ENCODE measurements at places on chromosomes 11 and 22.

DNA sequence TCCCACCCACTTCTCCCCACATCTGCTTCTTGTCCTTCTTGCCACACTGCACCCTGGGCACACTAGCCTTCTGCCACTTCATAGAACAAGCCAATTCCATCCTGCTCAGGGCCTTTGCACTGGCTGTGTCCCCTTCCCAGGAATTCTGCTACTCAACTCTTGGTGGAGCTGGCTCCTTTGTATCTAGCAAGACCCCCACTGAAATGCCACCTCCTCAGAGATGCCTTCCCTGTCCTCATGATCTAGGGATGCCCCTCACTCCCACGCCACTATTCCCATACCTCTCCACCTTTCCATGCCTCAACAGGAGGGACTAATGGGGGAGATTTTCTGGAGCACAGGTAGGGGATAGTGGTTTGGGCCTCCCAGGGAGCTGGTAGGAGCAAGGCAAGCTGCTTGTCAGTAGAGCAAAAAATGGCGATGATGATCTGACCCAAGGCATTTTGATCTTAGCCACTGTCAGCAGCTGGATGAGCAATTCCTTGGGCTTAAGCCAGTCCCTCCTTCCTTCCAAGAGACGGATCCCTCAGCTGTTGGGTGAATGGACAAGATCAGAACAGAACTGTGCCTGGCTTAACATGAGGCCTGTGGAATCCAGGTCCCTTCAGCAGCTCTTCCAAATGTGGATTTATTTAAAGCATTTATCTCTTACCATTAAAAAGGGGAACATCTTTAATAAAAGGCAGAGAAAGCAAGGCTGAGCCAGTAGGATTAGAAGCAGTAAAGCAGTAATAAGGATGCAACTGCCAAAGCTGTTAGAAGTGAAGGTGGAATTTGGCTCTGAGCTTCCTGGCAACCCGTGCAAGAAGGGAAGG lies 4.0 kb upstream of the PRDM11 start:
- no peak for DNase-seq

DNA sequence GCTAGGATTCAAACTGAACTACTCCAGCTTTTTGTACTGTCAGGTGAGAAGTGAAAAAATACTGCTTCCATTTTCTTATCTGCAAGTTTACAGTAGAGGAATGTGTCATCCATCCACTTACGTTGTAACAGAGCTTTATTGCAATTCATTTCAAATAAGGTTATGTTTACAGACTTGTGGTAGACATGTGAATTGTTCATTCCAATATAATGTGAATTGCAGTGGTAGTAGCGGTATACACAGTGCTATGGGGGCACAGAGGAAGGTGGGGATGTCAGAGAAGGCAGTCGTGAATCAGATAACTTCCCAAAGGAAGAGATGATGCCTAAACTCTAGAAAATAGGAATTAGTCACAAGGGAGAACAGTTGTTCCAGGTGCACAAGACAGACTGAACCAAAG lies 42.5 kb downstream of the CEP57 start:
- DNase-seq = no peak

DNA sequence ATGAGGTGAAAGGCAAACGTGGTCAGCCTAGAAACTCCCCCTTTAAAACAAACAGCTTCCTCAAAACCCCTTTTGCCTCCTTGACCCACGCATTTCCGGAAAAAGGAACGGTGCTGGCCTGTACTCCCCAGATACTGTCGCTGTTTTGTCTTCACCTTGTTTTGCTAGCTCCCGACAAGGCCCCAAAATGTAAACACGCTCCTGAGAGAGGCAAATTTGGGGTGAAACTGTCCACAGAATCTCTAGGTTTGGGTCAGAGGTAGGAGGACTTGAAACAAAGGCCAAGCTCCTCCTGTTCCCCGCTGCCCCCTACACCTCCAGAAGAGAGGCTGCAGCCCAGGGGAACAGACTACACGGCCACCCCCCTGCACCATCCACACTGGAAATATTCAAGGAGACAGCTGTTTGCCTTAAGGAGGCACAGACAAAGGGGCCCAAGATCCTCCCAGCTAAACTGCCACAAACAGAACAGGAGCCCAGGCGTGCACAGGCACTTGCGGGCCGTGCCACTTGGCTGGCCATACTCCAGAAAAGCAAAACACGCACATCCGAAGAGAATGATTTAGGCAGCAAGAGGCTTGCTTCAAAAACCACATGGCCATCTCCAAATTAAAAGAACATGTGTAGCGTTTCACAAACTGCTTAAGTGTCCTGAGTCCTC lies 160.5 kb upstream of the GRK3 start:
- no peak for DNase-seq

DNA sequence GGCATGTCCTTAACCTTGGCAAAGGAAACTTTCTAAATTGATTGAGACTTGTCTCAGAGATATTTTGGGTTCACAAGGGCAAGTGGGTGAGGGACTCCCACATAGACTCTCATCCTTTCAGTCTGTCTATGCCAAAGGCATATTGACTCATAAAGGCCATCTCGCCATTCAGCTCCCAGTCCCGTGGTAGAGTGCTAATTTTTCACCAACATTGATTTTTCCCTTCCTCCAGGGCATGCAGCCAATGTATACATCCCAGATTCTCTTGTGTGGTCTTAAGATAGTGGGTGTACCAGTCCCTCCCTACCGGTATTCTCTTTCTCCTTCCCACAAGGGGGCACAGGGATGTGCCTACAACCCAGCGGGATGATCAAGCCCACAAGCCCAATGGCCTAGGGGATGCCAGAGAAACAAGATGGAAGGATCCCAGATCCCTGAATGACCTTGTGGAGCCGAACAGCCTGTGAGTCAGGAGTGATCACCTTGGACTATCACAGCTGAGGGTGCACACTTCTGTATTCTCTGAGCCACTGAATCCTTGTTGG lies 7.9 kb downstream of the C11orf96 start:
- DNase-seq = no peak

- no peak for DNase-seq
Observed at GRCh38 chr11:103055221-103055890, 36.6 kb downstream of the DCUN1D5 start.

DNA sequence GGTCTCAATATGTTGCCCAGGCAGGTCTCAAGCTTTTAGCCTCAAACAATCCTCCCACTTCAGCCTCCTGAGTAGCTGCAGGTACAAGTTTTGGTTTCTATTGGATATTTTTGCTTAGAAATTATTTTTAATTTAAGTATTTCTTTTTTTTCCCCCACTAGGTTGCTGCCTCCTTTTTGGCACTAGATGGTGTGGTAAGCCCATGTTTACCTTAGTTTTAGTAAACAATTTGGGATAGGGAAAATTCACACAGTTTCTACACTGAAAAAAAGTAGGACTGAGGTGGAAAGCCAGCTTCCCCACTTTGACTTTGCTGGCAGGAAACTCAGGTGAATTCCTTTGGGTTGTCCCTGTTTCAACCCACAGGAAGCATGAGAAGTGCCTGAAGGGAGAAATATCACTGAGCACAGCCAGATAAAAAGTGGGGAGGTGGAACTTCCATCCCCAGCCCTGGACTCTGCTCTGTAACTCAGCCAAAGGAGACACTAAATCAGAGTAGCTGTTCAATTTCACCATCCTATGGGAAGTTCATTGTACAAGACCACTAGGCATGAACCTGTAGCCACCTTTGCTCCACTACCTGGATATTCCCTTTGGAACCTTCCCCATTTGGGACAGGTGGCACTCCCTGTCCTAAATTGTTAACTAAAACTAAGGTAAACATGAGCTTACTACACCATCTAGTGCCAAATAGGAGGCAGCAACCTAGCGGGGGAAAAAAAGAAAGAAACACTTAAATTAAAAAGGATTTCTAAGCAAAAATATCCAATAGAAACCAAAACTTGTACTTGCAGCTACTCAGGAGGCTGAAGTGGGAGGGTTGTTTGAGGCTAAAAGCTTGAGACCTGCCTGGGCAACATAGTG lies 154.4 kb upstream of the FAT3 start:
- DNase-seq = no peak

DNA sequence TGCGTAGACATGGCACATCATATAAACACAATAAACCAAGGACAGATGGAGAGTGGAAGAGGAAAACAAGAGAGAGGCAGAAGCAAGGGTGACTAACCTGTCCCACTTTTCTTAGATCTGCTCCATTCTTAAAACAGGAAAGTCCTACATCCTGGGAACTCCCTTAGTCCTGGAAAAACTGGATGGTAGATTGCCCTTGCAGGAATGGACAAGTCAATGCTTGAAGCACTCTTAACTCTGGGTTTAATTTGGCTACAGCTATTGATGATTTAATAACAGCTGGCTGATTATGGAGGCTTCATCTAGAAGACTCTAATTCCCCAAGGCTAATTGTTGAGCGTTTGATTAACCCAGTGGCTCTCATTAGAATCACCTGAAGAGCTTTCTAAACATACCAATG lies 258.8 kb downstream of the MIAT start:
- DNase-seq = no peak

- DNase-seq = no peak
Observed at GRCh38 chr11:22192642-22193347, at the start of gene ANO5. Gene ANO5, plus strand, starts transcription at chr11:22193085. Its CDS starts 408 bp downstream, at chr11:22193493.

DNA sequence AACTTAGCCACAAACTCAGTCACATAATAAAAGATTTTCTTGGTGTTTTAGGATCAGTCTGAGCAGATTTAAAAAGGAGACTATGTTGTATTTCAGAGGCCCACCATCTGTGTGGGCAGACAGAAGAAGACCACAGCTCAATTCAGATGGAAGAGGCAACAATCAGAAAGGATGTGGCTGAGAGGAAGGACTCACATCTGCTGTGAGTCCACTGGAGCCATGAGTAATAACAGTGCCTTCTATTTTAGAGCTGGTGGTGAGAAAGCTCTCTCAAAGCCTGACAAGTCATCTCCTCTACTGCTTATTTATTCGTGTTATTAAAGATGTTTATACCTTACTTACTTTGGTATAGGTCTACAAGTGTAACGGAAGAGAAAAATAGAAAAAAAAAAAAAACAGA lies 357.2 kb downstream of the OPCML start:
- no peak for DNase-seq

DNA sequence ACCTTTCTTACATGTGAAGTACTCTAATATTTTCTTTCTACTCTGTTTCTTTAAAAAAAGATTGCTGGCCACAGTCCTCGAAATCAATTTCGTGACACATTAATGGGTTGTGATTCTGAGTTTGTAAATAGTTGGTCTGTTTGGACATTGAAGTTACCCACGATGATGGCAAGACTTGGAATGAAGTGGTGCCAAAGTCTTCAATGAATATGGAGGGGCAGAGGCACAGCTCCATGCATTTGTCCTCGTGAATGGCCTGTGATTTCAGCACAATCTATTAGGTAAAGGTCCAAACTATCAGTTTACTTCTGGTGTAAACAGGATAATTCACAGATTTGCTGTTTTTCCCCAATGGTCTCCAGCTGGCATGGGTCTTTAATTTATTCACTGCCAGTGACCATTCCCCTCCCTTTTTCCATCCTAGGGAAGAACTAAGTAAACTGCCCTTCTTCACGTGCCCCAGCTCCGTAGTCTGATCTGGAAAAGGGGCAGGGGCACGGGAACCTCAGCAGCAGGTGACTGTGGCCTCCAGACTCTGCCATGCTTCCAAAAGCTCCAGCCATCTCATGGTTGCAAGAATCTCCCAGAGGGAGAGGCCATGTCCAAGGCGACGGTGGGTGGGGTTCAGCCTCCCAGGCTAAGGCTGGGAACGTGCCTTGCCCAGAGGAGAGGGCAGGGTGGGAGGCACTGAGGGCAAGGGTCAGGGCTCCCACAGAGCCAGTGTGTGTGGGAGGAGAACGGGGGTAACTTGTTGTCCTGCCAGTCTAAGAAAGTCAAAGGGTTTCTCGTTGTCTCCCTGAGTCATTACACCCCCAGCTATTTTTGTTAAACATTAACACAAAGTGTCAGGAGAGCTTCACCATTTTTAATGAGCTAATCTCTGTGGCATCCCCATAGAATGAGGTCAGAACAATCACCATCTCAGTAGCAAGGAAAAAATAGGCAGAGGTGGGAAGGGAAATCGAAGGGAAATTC lies 16.9 kb upstream of the PEX26 start:
- DNase-seq = no peak

GRCh38 chr11:134040386-134041302 lies 28.2 kb upstream of the JAM3 start:
- DNase-seq = no peak

GRCh38 chr11:6365659-6366058 lies 24.6 kb upstream of the SMPD1 start:
- no peak for DNase-seq

GRCh38 chr11:19957294-19957943 lies 202.9 kb downstream of the DBX1 start:
- no peak for DNase-seq

- no peak for DNase-seq
Observed at GRCh38 chr11:2807025-2807681, 78.4 kb downstream of the CDKN1C start.

GRCh38 chr11:122280870-122281269 lies 164.9 kb upstream of the BLID start:
- DNase-seq = no peak

DNA sequence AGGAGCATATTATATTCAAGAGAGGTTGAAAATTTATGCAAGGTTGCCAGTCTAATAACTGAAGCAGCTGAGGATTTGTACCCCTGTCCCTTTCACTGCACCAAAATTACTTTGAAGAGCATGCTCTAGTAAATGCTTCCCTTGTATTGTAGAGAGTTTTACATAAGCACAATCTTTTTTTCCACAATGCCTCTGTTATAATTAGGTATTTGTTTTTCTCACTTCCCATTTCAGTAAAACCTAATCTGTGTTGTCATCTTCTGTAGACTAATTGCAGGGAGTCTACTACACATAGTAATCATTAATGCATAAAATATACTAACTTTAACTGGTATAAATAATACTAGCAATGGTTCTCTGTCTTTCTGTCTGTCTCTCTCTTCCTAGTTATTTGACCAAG lies 718.4 kb upstream of the ANO5 start:
- DNase-seq = no peak

GRCh38 chr11:72745925-72746550 lies 6.2 kb downstream of the ARAP1 start:
- DNase-seq = no peak

- no peak for DNase-seq
Observed at GRCh38 chr11:61150706-61151544, 10.3 kb downstream of the VPS37C start.

GRCh38 chr11:59999691-60000090 lies 17.3 kb upstream of the OOSP4B start:
- DNase-seq = no peak

DNA sequence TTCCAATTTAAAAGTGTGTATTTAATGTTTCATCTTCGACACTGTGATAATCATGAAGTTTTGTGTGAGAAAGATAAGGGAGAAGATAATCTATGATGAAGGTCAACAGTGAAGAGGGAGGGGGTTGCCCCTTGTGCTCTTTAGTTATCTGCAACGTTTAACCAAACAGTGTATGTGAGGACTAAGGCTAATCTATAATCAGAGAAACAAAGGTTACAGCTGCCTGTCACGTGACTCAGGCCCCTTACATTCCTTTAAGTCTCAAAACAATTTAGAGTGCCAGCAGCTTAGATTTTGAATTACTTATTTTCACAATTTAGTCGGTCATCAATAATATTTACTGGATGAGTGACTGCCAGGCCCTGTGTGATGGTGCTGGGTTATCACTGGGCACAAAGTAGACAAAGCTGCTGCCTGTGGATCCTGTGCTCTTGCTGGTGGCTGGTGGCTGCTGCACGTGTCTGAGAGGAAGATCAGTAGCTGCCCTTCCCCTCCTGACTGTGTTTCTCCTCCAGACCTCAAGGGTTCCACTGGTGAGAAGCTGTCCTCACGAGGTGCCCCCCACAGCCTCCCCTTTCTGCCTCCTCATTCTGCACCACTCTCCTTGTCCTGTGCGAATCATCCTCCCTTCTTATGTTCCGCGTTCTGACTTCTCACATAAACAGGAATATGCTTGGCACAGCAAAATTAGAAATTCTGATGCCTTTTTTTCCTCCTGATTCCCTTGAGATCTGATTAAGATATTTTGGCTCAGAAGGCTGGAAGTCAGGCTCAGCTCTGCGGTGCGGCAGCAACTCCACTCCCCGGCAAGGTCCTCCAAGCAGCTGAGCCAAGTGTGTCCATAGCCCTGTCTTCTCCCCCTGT lies 331.1 kb upstream of the B3GAT1 start:
- DNase-seq = no peak

Measured in stimulated activated naive CD4-positive, alpha-beta T cell treated with Interleukin-2 at 50 U/mL for 16 hours (primary cell).